ENCODE measurements at places on chromosomes 7 and 10.

- no peak for DNase-seq
Measured at GRCh38 chr7:83908526-83908925, 259.6 kb upstream of the SEMA3E start.

- no peak for DNase-seq
Measured at GRCh38 chr7:68235937-68236336, 1239.3 kb downstream of the TYW1 start.

GRCh38 chr10:13302821-13303555, 3.1 kb upstream of the PHYH start:
- no peak for DNase-seq

DNA sequence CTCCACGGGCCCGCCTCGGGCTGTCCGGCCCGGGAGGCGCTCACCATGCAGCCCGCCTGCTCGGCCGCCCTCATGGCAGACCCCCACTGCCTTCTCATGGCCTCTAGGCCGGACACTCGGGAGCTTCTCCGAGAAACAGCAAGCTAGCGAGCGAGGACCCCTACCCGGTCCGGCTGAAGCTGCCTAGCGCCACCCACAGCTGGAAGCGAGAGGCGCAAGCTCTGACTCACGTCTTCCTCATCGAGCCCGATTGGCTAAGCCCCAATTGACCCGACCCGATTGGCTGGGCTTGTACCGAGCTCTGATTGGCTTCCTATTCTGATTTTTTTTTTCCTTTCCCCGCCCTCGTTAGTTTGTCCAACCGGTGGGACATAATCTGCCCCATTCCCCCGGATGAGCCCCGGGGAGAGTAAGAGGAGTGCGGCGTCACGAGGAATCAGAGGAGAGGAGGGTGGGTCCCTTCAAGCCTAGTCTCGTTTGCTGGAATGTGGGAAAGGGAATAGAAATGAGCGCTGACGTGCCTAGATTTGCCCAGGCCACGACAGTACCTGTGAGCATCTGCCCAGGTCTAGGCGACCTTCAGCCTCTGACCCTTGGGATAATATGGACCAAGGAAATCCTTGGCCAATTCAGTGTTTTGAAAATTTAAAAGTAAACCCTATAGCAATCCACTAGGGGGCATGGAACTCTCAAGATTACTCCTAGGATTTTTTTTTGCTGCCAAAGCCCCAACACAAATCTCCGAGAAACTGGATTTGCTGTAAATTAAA, at the start of gene TYSND1:
Gene TYSND1 (minus strand): TSS at position 212 of the 770 bp plus-strand sequence. CDS start 114 bp downstream, at position 98.
- DNase-seq = peak; percentile 97

DNA sequence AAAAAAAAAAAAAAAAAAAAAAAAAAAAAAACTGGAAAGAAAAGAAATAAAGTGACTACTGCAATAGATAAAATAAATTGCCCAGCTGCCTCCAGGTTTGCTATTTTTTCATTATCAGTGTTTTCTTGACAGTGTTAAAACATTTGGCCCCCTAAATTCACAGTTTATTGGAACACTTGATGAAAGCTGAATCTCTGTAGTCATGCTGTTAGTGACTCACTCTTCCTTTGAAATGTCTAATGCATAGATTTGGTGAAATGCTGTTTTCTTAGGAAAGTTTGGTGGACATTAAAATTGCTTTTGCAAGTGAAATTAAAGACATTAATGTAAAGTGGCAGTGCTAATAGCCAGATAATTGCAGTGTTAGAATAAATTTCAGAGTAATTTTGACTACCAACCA, 785.2 kb downstream of the NRG3 start:
- no peak for DNase-seq

- no peak for DNase-seq
Measured at GRCh38 chr7:73442903-73443500, 9.4 kb downstream of the FZD9 start.

DNA sequence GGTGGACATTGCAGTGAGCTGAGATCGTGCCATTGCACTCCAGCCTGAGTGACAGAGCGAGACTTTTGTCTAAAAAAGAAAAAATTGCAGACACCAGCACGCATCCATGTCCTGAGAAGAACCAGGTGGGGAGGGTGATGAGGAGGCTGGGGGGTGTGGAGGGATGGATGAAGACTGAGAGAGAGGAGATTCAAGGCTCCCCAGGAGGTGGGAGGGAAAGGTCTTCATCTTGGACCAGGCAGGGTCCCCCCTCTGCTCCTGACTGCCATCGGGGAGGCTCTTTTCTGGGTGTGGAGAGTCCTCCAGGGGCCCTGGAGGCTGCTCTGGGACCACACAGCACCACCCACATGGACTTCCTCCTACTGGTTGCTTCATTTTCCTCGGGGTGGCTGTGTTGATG, 1.5 kb downstream of the SCART1 start:
- no peak for DNase-seq

DNA sequence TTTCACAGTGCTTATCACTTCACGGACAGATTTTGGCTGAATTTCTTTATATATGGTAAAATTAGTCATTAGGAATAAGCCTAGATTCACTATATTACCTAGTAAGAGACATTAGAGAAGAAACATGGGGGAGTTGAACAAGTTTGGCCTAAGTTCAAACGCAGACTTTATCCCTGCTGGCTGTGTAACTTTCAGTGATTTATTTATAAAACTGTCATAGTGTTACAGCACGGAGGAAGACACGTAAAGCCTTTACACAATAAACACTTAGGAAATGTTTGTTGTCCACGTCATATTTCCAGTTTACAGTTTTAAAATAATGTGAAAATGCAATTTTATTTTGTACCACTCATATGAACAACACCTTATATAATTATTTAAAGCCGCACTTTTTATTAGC, 661.5 kb downstream of the MAGI2 start:
- DNase-seq = no peak

DNA sequence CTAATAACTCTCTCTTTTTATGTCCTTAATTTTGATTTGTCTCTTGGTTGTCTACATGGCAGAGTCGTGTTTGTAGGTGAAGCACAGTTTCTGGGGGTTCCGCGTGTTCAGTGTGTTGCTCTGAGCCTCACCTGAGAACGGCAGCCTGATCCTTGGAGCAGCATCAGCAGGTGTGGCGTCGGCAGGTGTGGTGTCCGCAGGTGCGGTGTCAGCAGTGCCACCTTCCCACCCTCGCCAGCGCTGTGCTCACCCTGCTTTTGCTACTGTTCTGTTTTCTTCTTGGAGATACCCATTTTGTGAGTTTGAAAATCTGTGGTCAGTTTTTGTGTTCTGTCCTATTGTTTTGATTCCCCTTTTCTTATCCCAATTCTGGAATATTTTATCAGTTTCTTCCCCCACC, 406.6 kb downstream of the GLRX3 start:
- no peak for DNase-seq

- DNase-seq = no peak
Measured at GRCh38 chr10:64484811-64485330, 963.7 kb downstream of the REEP3 start.

DNA sequence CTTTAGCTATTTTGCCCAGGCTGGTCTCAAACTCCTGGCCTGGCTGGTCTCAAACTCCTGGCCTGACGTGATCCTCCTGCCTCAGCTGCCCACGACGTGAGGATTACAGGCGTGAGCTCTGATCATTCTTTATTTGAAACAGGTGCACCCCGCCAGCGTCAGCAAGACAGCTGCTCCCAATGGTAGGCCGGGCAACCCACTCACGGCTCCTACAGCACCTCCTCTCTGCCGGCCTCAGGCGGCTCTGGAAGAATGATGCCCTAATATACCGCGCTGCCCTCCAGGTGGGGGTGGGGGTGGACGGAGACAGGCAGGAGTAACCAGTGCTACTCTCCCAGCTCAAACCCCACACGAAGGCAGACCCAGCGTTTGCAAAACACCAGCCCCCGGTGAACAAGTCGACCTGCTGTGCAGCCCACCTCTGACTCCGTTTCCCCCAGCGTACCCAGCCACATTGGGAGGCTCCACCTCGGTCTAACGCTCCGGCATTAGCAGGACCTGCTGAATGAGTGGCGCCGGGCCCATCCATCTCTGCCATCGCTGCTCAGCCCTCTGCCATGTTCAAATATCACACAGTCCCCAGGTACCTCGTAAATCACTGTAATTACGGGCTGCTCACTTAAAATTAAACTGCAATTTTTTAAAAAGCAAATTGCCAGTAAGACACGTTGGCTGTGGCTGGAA, 148.6 kb downstream of the ELFN1 start:
- no peak for DNase-seq

DNA sequence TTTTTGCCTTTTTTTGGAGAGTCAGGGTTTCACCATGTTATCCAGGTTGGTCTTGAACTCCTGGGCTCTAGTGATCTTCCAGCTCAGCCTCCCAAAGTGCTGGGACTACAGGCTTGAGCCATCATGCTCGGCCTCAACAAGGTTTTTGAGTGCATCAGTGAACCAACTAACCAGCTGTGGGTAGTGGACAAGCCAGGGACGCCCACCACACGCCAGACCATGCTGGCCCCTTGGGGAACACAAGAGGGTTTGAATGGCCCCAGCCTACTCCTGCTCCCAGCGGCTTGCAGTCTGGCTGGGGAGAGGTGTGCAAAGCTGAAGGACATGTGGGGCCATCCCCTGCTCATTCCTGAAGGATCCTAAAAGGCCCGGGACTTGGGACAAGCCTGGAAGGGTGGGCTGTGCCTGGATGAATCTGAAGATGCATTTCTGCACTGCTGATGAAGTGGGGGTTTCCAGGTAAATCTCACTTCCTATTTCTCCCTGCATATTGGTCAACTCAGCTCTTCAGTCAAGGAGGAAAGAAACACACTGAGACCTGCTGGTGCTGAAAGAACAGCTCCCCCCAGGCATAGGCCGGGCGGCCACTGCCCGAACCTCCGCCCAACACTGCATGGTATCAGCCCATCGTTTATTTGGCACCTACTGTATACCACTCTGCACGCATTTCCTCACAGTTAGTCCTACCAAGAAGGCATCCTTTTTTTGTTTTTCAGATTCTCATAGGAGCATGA, 6.9 kb downstream of the MMD2 start:
- DNase-seq = peak; percentile 2

- DNase-seq = no peak
Measured at GRCh38 chr7:19381321-19381720, 236.1 kb upstream of the FERD3L start.

DNA sequence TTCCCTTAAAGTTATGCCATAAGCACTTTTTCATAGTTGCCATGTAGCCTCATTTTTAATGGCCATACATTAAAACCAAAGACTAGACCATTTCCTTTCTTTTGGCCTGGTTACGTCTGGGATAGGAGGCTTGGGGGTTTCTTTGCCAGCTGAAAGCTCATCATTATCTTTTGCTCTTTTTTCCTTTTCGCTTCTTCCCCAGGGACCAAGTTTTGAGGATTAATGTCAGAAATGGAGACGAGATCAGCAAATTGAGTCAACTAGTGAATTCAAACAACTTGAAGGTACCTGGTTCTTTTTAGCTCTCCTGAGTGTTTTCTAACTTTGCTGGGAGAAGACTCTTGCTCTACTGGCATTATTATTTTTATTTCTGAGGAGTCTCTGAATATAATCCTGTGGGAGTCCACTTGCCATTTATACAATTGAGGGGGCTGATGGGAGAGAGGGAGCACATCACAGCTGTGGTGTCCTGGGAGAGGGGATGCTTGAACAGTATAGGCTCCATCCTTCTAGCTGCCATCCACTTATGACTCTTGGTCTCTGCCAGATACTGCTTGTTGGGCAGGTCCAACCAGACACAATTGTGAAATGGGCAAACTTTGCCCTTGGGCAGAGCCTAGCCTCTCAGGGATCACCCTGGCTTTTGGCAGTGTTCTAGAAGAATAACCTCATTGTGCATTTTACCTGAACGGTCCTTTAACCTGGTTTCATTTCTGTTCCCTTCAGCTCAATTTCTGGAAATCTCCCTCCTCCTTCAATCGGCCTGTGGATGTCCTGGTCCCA, 5.8 kb downstream of the CPA4 start:
- DNase-seq = no peak

GRCh38 chr7:28804990-28805389, 153.1 kb downstream of the TRIL start:
- DNase-seq = no peak

DNA sequence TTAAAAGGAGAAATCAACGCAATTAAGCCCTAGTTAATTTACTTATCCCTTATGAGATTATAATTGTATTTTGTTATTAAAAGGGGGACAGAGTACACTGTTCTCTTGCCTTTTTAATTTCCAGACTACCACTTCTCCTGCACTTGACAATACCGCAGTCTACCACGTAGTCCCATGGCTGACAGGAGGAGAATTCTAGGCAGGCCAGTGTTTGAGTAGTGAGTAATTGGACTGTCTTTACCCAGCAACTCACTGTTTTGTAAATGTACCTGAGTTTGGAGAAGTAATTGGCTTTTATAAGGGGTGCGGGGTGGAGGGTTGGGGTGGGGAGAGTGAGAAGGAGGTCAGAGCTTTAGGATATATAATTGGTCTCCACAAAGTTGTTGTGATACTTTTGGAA, 85.4 kb downstream of the CFTR start:
- no peak for DNase-seq

GRCh38 chr10:103645141-103646054, 151.9 kb downstream of the NEURL1 start:
- DNase-seq = no peak
